ENCODE measurements at places on chromosomes 13 and 19. TPM values are rescaled to one million over a fixed set of nuclear protein-coding genes. Genes with fewer than 3 reads are reported as not detected.
A peak's percentile ranks its signal among the peaks of the same experiment; 100 is the strongest.

DNA sequence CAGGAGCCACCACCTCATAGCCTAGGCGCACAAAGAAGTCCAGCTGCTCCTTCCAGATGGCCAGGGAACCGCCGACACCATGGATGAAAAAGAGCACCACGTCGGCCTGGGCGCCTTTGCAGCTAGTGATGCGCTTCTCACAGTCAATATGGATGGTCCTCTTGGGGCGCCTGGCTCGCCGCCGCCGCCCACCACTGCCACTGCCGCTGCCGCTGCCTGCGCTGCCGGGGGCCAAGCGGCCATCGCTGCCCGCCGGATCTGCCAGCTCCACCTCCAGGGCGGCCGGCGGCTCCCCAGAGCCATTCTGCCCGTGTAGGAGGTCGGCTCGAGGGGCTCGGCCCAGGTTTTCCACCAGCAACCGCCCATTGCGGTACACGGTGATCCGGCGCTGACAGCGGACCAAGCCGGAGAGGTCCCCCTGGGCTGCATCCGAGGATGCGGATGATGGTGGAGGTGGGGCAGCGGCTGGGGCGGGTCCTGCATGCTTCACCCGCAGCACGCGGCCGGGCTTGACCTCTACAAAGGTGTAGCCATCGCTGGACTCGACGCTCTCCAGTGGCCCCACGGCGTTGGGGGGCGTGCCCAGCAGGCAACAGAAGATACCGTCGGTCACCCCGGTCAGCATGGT, 2.1 kb downstream of the ABHD8 start:
- no peak for ATAC-seq

SULT2A1 gene
- not detected for total RNA-seq

- ATAC-seq, result no peak
Measured at GRCh38 chr19:49894879-49895565, 1.7 kb downstream of the IL4I1 start.

GRCh38 chr13:29999492-30000369, 149.3 kb upstream of the UBL3 start:
- no peak for ATAC-seq

DNA sequence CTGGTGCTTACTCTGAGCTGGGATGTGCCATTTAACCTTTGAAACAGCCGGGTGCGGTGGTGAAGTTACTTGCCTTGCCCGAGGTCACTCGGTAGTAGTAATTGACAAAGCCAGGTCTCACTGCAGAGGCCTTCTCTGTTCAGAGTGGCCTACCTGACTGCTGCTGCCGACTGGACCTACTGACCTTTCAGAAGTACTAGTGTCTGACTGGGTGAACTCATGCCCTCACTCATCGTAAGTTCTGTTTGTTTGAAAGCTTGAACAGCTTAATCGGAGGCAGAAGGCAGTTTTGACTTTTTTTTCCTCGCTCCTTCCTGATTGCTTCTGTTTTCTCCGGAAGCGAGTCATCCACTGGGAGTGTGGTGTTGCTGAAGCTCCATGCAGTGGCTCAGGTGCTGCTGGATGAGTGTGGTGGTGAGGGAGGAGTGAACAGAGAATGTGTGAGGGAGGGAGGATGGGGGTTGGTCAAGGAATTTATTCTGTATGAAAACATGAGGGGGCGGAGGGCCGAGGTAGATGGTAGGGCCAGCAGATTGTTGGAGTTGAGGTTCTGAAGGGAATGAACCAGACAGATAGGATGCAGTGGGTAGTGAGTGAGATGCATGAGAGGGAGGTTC, 2.7 kb downstream of the SPINT2 start:
- no peak for ATAC-seq

GRCh38 chr19:22052644-22053013, 345 bp downstream of the ZNF257 start:
- peak; percentile 45 for ATAC-seq

SHC2 gene
- total RNA-seq, result 20.8 TPM

PTGER1 gene
- 0.93 TPM for total RNA-seq

- peak; percentile 26 for ATAC-seq
Measured at GRCh38 chr19:18233224-18233825, 7.1 kb upstream of the PDE4C start.

PEPD gene
- 73.8 TPM for total RNA-seq

DNA sequence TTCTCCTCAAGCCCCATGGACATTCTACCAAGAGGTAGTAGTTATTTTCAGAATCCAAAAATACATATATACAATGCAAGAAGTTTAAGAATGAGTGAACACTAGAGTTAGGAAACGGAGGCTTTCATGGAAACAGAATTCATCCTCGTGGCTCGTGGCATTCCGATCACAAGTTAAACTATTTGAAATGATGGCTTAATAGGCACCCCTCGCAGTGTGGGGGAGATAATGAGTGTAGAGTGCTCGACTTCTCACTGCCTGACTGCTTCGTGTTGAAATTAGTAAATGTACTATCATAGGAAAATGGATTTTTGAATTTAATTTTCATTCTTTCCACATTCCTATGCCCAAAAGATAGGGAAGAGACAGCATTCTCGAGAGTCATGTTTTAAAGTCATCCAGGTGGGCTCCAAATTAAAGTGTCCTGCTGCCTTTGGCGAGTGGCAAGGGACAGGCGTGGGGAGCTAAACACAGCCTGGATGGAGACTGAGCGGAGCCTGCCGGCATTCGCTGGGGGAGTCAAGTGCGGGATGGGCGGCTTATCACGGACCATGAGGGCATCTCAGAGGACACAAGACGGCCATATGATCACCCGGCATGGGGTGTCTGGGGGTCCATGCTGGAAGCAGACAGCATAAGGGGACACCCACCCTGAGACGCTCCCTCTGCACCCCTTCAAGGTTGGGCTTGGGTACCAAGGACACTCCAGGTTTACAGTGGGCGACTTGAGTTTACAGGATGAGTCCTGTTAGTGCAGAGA, 165.2 kb downstream of the TEX29 start:
- ATAC-seq, result no peak

- no peak for ATAC-seq
Measured at GRCh38 chr13:102970542-102970941, 95.7 kb downstream of the SLC10A2 start.

DNA sequence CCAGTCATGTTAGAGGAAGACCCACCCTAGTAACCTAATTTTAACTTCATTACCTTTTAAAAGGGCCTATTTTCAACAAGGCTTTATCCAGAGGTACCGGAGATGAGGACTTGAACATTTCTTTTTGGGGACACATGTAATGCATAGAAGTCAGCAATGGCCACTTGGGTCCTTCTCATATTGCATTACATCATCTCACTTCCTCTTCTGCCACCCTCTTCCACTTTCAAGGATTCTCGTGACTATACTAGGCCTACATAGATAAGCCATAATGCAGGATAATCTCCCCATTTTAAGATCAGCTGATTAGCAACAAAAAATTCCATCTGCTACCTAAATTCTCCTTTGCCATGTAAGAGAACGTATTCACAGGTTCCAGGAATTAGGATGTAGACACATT, 557.2 kb downstream of the KCTD12 start:
- no peak for ATAC-seq

GRCh38 chr19:57830071-57830602, at the start of gene ZNF587B:
TSS of gene ZNF587B (plus strand) at chr19:57830299. CDS start at chr19:57830529, 230 bp downstream.
- ATAC-seq, result peak; percentile 85

DNA sequence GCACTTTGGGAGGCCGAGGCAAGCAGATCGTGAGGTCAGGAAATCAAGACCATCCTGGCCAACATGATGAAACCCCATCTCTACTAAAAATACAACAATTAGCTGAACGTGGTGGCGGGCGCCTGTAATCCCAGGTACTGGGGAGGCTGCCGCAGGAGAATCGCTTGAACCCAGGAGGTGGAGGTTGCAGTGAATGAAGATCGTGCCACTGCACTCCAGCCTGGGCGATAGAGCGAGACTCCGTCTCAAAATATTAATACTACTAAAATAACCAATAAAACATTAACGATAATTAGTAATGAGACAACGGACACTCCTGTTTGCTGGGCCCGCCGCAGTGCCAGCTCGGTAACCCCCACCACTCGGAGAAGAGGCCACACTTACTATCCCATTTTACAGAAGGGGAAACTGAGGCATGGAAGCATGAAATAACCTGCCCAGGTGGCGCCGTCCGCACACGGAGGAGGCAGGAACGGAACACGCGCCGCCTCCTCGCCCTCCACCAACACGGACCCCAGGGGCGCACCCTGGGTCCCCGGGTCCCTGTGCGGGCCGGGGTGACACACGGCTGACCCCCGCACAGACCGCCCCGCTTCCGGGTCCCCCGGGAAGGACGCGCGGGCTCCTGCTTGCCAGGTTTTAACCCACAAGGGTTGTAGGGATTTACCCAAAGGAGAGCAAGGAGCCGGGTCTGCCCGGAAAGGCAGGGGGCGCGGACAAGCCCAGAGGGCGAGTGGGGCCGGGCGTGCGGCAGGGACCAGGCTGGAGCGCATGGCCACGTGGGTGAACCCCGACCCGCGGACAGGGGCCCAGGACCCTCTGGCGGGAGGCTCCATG, 1.6 kb downstream of the R3HDM4 start:
- no peak for ATAC-seq
